ENCODE measurements at places on chromosomes 16 and 17.

DNA sequence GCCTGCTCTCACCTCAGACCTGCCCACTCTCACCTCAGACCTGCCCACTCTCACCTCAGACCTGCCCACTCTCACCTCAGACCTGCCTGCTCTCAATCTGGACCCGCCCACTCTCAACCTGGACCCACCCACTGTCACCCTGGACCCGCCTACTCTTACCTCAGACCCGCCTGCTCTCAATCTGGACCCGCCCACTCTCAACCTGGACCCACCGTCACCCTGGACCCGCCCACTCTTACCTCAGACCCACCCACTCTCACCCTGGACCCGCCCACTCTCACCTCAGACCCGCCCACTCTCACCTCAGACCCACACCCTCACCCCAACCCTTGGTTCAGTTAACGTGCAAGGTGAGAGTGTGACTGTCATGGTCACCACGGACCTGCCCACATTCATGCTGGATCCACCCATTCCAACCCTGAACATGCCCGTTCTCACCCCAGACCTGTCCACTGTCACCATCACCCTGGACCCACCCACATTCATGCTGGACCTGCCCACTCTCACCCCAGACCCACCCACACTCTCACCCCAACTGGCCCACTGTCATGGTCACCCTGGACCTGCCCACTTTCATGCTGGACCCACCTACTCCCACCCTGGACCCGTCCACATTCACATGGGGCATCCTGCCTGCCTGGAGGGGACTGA lies 31.2 kb upstream of the ENPP7 start:
- no peak for DNase-seq

DNA sequence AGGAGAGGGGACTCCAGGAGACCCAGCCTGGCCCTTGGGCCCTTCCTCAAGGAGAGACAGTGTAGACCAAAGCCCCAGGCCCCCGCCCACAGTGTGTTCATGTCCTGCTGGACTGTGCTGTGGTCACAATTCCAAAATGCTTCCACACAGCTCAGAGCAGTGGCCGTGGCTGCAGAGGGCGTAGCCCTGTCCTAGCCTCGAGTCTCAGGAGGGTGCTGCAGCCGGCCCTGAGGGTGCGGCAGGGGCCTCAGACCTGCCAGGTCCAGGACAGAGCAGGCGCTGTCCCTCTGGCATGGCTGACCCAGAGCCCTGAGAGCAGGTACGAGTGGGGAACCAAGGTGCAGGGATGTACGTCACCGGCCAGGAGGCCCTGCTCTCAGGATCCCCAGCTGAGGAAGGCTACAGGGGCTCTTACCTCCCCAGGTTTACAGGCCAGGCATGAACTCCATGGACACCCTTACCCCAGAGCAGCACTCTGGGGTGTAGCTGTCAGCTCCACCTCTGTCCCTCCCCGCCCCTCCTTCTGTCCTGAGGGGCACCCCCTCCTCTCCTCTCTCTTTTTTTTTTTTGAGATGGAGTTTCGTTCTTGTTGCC lies 7.3 kb downstream of the DBNDD1 start:
- DNase-seq: no peak

DNA sequence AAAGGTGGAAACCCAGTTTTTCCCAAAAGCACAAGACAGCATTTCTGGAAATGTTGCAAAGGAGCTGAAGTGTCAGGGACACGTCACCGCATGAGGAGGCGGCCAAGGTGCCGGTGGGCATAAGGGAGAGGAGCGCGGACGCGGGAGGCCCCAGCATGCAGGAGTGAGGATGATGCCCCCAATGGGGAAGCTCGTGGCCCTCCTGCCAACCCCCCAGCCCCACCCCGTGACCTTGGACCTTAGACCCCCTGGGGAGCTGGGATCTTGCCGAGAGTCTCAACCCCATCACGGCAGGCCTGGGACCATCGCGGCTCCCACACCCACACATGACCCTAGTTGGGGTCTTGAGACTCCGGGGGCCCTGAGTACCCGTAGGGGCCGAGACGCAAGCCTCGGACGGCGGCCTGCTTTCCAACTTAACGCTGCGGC lies 119.4 kb upstream of the METRNL start:
- no peak for DNase-seq

DNA sequence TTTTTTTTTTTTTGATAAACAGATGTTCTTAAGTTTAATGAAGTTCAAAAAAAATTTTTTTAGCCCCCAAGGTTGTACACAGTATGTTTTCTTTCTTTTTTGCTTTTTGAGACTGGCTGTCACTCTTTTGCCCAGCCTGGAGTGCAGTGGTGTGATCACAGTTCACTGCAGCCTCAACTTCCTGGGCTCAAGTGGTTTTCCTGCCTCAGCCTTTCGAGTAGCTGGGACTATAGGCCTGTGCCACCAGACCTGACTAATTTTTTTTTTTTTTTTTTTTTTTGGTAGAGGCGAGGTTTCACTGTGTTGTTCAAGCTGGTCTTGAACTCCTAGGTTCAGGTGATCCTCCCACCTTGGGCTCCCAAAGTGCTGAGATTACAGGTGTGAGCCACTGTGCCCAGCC lies 12.8 kb downstream of the ITGAE start:
- DNase-seq: no peak

GRCh38 chr17:83052241-83052564 lies 27.2 kb upstream of the METRNL start:
- DNase-seq: no peak

DNA sequence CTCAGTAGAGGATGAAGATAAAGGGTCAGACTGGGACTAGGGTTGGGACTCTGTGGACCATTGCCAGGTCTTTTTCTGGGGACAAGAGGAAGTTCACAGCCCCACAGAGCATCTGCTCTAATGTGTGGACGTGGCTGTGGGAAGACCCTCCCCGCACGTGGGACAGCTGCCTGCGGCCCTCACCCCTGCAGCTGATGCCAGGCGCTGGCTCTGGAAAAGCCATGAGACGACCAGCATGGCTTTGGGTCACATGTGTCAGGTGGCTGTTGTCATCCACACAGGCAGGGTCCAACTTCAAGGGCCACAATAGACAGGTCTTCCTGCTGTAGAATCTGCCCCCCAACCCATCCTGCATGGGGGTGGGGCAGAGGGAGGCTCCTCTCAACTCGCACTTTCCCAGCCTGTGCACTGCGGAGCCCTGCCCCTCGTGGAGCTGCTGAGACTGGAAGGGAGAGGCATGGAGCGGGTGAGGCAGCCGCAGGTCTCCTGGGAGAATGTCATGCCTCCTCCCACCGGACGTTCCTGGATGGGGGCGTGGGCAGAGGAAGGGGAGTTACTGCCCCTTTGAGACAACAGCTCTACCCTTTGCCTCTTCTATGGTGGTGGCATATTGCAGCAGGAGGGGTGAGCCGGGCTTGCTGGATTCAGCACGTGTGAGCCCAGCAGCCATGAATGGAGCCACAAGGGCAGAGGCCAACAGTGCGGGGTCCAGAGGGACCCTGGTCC lies 53.4 kb downstream of the PIMREG start:
- no peak for DNase-seq

- DNase-seq: no peak
These were observed 74.1 kb upstream of the TBX2 start for GRCh38 chr17:61325382-61326073.

- no peak for DNase-seq
These were observed 28.0 kb downstream of the CACNA1G start for GRCh38 chr17:50588391-50589049.

GRCh38 chr16:29974291-29975133 lies 844 bp downstream of the TAOK2 start:
- DNase-seq: no peak

- DNase-seq: no peak
These were observed 2.0 kb downstream of the PTX4 start for GRCh38 chr16:1486551-1487390.

- no peak for DNase-seq
These were observed 2.3 kb downstream of the BEAN1 start for GRCh38 chr16:66429290-66429962.

GRCh38 chr17:41551365-41551764 lies 20.5 kb downstream of the KRT9 start:
- no peak for DNase-seq

DNA sequence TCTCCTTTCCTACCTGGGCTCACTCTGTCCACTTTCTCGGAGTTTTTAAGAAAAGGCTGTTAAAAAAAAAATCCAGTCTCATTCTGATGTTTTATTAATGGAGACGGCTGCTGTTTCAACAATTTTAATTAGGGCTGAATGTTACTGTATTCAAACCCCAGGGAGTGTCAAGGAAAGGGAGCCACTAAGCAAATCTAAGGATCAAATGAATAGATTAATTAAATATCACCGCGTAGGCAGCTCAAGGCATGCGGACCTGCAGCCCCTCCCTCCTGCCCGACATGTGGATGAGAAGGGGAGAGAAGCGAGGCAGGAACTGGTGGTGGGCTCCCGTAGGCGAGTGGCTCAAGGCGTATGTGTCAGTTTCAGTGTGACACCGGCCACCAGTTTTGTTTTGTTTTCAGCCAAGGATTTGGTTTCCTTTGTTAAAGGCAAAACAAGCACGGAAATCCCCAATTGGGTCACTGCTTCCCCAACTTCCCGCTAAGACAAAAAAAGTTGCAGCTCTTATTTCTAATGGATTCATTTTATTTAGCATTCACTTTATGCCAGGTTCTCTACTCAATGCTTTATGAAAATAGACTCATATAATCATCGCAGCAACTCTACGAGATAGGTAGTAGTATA lies 110.6 kb downstream of the GP2 start:
- DNase-seq: no peak

GRCh38 chr17:1521086-1521640 lies 4.8 kb upstream of the INPP5K start:
- DNase-seq: no peak

- DNase-seq: no peak
These were observed 363.3 kb downstream of the XYLT1 start for GRCh38 chr16:17107450-17107849.

DNA sequence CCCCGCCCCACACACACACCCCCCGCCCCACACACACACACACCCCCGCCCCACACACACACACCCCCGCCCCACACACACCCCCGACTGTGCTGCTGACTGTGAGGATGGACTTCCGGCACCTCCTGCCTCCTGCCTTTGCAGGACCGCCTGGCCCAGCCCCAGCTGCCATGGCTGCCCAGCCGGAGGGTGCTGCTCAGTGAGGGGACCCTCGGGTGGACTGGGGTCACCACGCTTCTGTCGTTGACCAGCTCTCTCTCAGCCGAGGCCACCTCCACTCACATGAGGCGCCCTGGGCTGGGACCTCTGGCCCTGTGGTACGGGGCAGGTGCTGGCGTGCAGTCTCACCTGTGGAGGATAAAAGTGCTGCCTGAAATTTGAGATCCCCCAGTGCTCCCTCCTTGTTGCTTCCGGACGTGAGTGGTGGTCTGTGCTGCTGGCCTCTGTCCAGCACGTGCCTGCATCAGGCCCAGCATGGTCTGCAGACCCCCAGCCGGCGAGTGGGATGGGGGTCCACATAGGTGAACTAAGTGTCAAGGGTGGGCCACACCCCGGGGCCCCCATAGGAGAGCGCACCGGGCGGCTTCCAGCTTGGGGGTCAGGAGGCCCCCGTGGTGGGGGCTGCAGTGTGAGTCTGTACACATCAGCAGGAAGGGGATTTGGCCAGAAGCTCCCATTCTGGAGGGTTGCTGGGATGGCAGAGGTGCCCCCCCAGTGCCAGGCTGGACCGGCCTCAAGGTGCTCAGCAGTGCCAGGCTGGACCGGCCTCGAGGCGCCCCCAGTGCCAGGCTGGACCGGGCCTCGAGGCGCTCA lies 11.2 kb downstream of the METRNL start:
- no peak for DNase-seq

Data from neuronal stem cell (in vitro differentiated cells).